ENCODE measurements at places on chromosomes 11 and 22.
A peak's percentile ranks its signal among the peaks of the same experiment; 100 is the strongest.

DNA sequence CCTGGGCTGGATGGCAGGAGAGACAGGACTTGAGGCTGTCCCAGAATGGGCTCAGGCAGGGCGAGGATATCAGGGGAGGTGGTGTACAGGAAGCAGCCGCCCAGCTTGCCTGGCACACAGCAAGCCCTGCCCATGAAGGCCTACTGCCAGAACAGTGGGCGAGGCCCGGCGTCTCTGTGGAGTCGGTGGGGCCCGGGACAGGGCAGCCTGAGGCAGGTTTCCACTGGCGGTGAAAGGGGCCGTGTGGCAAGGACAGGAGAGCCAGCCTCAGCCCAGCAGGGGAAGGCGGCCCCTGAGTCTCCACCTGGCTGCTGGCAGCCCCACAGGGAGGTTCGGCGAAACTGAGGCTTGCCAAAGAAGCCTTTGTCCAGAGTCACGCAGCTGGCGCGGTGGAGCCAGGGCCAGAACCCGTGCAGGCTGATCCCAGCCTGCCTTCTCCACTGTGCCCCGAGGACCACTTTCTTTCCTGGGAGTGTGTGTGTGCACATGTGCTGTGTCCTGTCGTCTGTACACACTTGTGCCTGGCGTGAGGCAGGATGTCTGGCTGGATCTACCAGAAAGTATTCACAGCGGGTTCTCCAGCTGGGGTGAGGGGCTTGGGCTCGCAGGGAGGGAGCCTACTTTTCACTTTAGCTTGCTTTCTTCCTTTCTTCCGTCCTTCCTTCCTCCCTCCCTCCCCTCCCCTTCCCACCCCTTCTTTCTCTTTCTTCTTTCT, 1.2 kb downstream of the TSPO start:
- DNase-seq = peak; percentile 69

- DNase-seq = no peak
These were observed 17.4 kb upstream of the EI24 start for GRCh38 chr11:125551835-125552342.

GRCh38 chr11:33912405-33913361, 20.8 kb upstream of the LMO2 start:
- no peak for DNase-seq

GRCh38 chr11:107172996-107173395, 154.7 kb upstream of the GUCY1A2 start:
- no peak for DNase-seq

DNA sequence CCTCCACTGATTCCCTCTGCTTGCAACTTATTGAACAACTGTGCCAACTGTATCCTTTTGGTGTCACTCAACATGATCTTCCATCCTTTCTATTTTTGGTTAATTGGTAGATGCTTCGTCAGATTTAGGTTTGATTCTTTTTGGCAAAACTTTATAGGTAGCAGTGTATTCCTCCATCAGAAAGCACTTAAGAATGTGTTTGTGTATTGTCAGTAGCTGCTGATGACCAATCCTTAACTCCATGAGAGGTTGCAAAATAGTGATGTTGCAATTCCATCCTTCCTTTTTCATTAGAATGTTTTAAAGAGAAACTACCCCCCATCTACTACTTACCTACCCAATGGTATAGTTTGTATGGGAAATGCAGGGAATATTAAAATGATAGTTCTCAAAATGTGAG, 22.1 kb downstream of the FAM76B start:
- DNase-seq = no peak

GRCh38 chr11:121510438-121510837, 57.7 kb upstream of the SORL1-AS1 start:
- DNase-seq = no peak

GRCh38 chr22:26734339-26735018, 77.1 kb downstream of the MIAT start:
- no peak for DNase-seq

DNA sequence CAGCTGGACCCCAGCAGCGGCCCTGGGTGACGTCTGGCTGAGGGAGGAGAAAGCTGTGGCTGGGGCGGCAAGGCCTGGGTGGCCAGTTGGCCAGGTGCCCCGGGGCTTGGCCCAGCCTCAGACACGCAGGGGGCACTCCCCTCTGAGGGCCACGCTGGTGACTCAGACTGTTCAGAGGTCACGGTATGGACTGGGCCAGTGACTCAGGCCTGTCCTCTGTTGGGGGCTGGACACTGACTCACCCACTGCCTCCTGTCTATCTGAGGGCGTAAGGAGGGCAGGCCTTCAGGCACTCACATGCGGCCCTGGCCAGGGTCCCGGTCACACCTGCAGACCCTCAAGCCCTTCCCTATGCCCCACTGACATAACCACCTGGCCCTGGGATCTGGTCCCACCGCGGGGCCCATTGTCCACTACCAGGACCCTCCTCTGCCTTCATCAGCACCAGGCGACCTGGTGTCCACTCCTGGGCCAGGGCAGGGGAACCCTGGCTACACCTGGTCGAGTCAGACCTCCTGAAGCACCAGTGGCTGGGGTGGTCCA, 3.7 kb upstream of the MUC5AC start:
- no peak for DNase-seq

GRCh38 chr22:45969414-45969799, 7.6 kb downstream of the WNT7B start:
- DNase-seq = no peak

GRCh38 chr11:126232683-126233082, 21.1 kb downstream of the FAM118B start:
- DNase-seq = no peak

- peak; percentile 46 for DNase-seq
These were observed 534.3 kb downstream of the ETS1 start for GRCh38 chr11:128052912-128053641.

Measured in CD4-positive, alpha-beta T cell treated with Interleukin-6 at 100 ng/mL for 8 hours (primary cell).